ENCODE measurements at places on chromosomes 13 and 19.
A peak's percentile ranks its signal among the peaks of the same experiment; 100 is the strongest.

DNA sequence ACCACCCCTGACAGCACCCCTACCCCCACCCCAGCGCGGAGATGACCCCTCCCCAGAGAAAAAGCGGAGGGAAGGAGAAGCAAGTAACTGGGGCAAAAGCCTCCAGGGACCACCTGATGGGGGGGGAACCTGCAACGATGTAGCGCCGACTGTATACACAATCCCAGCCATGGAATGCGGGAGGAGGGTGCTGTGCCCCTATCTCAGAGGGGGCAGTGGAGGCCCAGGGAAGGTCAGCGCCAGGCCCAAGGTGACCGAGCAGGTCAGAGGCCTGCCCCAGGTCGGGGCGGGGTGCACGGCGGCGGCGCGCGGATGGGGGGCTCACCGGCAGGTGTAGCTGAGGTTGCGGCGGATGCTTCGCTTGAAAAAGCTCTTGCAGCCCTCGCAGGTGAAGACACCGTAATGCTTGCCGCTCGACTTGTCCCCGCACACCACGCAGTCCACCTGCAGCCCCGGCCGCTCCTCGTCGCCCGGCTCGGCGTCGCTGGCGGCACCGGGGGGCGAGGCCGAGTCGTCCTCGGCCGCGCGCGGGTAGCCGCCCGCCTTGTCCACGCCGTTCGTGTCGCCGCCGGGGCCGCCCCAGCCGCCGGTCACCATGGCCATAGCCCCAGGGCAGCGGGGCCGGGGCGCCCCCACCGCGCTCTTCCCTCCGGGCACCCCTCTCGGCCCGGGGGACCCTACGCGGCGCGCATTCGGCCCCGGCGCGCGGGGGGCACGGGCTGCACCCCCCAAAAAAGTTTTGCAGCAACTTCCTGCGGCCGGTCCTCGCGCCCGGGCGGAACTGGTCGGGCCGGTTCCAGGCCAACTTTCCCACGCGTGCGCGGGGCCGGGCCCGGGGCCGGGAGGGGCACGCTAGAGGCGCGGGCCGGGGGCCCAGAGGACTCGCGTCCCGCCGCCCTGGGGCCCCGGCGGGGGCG is 843 bp downstream of the NR2F6 start:
- DNase-seq: peak; percentile 35

GRCh38 chr13:45258334-45258675 is 57.5 kb upstream of the KCTD4 start:
- DNase-seq: no peak

DNA sequence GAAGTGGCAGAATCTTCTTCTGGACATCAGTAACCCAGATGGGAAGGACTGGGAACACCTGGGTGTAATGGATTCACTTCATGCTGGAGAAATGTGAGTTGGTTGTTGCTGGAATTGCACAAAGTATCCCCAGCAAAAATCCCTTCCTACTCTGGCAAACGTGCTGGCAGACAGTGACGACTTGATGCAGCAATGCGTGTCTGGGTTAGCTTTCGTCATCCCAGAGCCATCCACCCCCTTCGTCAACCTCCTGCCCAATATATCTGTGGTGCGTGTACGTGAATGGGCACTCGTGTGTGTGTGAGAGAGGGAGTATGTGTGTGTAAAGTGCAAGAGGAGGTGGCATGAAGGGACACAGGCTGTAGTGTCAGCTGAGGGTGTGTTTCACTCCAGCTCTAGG is 70.9 kb downstream of the TM9SF2 start:
- DNase-seq: no peak

- peak; percentile 87 for DNase-seq
Observed at GRCh38 chr13:45340422-45341033, 455 bp downstream of the TPT1 start.

DNA sequence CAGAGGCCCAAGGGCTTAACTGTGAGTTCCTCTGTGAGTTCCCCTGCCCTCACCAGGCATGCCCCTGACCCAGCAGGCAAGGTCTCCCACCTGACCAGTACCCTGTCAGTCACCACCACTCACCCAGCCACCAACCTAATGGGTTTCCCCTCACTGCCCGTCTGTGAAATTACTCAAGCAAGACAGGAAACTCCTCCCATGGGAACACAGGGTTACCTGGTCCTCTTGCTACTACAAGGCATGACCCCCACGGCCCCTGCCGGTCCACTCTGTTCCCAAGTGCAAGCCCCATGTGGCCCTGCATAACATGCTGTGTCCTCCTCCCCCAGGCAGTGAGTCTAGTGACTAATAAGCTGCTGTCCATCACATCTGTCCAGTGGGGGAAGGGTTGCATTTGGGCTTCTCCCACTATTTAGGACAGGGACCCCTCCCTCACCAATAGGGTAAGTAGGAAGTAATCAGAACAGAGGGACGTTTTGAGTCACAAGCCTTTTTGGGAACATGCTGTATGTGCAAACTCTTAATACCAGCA is 8.0 kb upstream of the DHRS12 start:
- no peak for DNase-seq

DNA sequence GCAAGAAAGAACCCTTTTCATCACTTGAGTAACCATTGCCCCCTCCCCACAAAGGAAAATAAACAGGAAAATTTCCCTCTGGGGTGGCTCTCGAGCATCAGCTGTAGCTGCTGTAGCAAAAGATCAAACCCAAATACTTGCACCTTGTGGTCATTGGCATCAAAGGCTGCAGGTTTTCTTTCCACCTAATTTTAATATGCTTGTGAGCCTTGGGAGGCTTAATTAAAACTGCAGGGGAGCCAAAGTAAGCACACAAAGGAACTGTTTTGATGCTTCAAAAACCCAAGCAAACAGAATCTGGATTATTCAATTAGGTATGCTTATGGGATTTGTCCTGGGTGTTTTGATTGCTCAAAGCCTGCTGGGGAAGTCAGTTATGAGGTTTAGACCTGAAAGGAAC is 119.5 kb downstream of the SHISA2 start:
- DNase-seq: no peak

- no peak for DNase-seq
Observed at GRCh38 chr13:21616880-21617279, 12.9 kb upstream of the MICU2 start.

DNA sequence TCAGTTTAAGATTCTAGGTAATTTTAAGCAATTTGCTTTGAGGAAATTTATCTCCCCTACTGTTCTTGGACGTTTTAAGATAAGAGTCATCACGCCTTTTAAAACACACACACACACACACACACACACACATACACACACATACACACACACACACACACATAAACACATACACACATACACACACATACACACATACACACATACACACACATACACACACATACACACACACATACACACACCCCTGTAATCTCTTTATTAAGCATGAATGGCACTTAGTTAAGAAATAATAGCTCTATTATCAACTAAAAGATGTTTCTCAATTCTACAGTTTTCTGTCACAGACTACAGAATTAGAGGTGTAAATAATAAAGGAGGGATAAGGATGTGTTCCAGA is 49.2 kb downstream of the EFNB2 start:
- DNase-seq: no peak

GRCh38 chr19:1873524-1874473 is 10.4 kb upstream of the KLF16 start:
- DNase-seq: no peak

GRCh38 chr19:30155381-30156200 is 213.6 kb downstream of the URI1 start:
- DNase-seq: no peak

DNA sequence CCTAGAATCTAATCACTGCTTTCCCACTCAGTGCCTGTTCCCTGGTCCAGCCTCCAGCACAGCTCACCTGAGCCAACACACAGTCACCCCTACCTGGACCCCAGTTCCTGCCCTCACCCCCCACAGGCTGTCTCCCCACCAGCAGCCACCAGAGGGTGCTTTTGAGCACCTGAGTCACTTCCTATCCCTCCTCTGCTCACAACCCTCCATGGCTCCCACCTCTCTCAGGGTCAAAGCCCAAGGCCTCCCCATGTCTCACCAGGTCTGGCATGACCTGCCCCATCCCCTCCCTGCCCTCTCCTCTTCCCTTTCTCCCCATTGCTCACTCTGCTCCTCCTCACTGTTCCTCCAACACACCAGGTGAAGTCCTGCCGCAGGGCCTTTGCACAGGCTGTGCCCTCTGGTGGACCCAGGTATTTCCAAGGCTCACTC is 7.1 kb upstream of the DPP9 start:
- DNase-seq: peak; percentile 74

DNA sequence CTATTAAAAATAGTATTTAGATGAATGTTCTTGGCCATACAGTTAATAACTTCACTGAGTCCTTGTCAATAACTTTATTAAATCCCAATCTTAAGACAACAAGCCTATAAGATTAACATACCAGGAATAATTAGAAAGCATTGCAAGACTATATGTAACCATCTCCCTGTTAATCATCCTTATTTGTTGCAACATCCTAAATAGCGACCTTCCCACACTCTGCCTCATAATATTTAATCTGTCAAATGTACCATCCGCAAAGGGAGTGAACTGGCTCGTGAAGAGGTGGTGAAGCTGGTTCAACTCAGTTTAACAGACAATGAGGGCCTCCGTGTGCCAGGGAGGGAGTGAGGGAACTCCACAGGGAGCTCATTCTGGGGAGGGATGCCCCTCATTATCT is 33.9 kb downstream of the KL start:
- DNase-seq: no peak

GRCh38 chr19:35459414-35460082 is 11.5 kb downstream of the FFAR2 start:
- no peak for DNase-seq

GRCh38 chr13:20151016-20151415 is 9.8 kb downstream of the GJA3 start:
- DNase-seq: no peak

DNA sequence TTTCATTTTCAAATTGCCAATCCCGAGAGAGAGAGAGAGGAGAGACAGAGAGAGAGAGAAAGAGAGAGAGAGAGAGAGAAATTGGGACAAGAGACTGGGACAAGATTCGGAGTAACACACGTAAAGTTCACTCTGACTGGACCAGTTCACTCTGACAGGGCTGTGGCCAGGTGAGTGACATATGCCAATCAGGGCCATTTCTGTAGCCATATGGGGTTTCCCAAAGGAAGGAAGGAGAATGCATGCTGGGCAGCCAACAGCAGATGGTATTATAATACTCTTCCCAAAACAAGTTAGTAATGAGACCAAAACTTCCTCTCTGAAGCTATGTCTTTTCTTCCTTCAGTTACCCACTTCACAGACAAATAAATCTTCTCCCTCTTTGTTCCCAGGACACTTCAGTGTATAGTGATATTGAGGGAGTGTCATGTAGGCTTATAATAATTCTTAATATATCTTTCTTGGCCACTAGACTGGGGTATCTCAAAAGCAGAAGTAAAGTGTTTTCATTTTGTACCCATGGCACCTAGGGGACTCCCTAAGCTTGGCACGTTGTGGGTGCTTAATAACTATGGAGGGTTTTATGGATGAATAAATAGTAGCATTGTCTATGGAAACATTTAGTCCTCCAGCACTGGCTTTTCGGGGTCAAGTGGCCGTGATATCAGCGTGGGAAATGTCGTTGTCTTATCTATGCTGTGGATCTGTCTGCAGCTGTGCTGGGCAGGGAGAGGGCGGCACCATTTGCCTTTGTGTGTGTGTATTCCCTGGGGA is 51.6 kb downstream of the SERP2 start:
- DNase-seq: no peak

GRCh38 chr13:39091586-39091985 is 53.3 kb downstream of the NHLRC3 start:
- DNase-seq: no peak

DNA sequence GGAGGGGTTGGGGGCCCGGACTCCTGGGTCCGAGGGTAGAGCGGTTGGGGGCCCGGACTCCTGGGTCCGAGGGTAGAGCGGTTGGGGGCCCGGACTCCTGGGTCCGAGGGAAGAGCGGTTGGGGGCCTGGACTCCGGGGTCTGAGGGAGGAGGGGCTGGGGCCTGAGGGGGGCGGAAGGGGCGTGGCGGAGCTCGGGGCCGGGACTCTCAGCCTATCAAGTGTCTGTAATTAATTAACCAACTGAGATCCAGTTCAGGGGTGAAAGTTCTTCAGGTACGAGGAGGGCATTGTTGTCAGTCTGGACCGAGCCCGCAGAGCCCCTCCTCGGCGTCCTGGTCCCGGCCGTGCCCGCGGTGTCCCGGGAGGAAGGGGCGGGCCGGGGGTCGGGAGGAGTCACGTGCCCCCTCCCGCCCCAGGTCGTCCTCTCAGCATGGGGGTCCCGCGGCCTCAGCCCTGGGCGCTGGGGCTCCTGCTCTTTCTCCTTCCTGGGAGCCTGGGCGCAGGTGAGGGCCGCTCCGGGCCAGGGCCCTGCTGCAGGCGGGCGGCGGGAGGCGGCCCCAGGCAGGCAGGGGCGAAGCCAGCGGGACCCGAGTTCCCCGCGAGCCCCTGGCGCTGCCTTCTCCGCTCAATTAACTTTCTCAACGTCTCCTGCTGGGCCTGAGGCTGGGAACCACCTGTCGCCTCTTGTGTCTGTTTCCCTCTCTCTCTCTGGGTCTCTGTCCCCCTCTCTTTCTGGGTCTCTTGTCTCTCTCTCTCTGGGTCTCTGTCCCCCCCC is 697 bp downstream of the FCGRT start:
- peak; percentile 57 for DNase-seq

DNA sequence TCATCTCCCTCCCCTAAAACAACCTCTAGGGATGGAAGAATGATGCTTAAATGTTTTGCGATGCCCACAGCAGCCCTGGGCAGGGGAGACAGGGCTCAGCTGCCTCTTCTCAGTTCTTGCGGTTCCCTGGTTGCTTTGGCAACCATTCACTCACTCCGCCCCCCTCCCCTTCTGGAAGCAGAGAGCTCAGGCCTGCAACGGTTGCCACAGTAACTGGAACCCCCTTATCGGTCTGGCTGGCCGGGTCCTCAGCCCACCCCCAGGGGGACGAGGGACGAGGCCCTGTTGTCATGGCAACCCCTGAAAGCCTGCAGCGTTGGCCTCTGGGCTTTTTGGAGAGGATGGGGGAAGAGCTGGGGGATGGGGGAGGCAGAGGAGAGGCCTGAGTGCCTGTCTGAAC is 19.5 kb downstream of the NOVA2 start:
- no peak for DNase-seq

GRCh38 chr13:49124693-49125304 is 95.3 kb upstream of the MLNR start:
- no peak for DNase-seq

DNA sequence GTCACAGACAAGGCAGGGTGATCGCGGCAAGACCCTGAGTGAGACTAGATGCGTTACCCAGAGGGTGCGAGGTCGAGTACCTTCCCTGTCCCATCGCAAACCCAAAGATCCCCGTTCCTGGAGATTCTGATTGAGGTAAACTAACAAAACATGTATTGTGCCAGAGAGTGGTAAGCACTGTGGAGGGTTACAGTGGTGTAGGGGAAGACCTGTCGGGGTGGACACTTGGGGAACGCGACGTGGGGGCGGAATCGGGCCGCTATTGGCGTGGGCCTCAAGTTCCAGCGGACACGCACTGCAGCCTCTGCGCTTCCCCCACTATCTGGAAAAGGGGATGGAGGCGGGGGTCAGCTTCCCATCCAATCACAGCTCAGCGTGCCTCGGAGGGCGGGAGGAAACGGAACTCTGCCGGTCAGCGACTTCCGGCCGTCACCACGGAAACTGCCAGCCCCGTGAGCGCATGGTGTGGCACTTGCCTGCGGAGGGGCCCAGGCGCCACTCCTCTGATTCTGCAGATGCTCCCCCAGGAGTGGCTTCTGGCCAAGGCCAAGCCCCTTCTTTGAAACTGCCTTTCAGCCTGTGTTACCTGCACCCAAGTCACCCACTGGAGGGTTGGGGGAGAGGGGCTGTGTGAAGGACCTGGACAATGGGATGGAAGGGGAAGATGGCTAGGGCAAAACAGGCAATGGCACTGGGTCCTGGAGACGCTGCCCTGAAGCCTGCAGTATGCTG is 1.0 kb upstream of the UBE2M start:
- DNase-seq: peak; percentile 83

GRCh38 chr19:30943101-30943843 is 406.0 kb downstream of the TSHZ3 start:
- no peak for DNase-seq
